ENCODE measurements at places on chromosomes 6 and 20.

GRCh38 chr6:121403964-121404363 lies 31.5 kb upstream of the GJA1 start:
- no peak for DNase-seq

GRCh38 chr6:143009851-143010250 lies 50.8 kb upstream of the AIG1 start:
- no peak for DNase-seq

GRCh38 chr6:149903938-149904611 lies 6.2 kb upstream of the RAET1E start:
- DNase-seq: no peak

DNA sequence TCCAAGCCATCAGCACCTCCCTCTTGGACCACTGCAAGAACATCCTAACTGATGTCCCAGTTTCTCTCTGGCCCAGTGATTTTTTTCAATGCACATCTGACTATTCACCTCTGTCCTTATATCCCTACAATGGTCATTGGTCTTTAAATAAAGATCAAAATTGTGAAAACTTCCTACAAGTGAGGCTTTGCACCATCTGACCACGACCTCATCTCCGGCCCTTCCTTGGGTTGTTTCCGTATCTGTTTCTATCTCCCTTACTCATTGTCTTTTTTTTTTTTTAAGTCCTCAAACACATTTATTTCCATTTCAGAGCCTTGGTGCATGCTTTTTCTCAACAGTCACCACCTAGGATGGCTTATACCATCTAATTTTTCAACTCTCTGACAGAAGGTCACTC lies 88.1 kb downstream of the IPCEF1 start:
- no peak for DNase-seq

DNA sequence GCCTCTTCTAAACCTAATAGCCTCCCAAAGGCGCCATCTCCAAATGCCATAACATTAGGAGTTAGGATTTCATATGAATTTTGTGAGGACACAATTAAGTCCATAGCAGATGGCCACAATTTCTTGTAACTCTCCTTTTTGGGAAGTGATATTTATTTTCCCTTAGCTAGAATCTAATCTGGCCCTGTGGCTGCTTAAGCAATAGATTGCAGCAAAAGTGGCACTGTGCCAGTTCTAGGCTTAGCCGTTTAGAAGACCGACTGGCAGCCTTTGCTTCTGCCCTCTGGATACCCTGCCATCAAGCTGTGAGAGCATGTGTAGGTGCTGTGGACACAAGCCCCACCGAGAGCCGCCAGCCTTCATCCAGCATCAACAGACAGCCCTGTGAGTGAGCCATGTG lies 15.9 kb upstream of the ADGB start:
- DNase-seq: no peak

DNA sequence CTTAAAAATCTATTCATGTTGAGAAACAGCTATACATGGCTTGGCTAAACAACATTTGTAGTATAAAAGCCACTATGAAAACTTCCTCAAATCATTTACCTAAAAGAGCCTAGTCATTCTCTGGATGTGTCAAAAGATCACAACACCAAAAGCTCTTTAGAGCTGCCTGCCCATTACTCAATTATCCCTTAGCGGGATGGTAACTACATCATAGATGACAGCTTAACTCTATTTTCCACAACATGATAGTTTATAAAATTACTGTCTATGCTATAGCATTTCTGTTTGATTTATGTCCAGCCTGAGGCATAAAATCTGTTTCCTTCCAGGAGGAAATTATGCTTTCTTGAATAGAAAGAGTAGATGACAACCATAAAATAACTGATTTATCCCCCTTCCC lies 777.6 kb upstream of the HS3ST5 start:
- no peak for DNase-seq

GRCh38 chr6:77587963-77588362 lies 64.9 kb upstream of the MEI4 start:
- no peak for DNase-seq

DNA sequence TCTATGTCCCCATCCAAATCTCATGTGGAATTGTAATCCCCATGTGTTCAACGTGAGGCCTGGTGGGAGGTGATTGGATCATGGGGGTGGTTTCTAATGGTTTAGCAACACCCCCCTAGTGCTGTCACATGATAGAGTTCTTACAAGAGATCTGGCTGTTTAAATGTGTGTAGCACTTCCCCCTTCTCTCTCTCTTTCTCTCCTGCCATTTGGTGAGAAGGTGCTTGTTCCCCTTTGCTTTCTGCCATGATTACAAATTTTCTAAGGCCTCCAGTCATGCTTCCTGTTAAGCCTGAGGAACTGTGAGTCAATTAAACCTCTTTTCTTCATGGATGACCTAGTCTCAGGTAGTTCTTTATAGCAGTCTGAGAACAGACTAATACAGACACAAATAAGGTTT lies 165.4 kb downstream of the OGFRL1 start:
- DNase-seq: no peak

DNA sequence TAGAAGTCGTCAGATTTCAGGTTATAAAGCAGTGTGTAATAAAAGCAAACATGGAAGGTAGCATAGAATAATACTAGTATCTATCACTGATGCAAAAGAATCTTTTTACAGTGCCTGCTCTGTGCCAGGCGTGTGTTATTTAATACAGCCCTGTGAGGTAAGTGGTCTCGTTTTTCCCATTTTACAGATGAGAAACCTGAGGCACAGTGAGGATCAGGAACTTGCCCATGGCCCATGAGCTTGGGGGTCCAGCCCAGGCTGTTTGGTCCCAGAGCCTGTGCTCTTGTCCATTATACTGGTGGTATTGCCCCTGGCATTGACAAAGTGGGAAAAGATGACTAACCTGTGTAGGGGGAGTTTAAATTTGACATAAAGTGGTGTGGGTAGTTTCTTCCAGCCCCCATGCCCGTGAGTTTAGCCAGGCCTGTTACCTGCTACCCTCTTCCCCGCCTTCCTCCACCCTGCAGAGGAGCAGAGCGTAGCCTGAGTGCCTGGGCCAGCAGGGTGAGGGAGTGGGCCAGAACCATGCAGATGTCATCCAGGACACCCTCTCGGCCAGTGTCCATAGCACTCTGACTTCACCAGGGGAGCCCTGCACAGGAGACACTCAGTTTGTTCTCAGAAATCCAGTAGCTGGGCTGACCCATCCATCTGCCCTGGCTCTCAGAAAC lies 16.6 kb downstream of the WRNIP1 start:
- DNase-seq: no peak

DNA sequence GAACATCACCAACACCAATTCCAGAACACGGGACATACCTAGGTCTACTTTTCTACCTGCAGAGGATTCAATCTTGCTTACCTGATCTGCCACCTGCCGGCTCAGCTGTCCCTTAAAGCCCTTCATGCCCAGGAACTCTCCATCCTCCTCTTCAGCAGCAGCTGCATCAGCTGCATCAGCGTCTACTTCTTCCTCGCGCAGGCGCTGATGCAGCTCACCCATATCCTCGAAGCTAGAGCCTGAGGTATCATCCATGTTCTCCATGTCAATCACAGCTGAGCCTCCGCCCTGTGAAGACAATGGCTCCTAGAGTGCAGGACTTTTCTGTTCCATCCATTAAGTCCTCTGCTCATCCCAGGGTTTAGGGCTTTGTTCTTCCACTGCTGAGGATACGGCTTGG lies 918 bp downstream of the YIPF3 start:
- no peak for DNase-seq

GRCh38 chr20:4068708-4069107 lies 53.4 kb upstream of the RNF24 start:
- no peak for DNase-seq

GRCh38 chr6:112279031-112279935 lies 24.9 kb upstream of the LAMA4 start:
- DNase-seq: no peak

DNA sequence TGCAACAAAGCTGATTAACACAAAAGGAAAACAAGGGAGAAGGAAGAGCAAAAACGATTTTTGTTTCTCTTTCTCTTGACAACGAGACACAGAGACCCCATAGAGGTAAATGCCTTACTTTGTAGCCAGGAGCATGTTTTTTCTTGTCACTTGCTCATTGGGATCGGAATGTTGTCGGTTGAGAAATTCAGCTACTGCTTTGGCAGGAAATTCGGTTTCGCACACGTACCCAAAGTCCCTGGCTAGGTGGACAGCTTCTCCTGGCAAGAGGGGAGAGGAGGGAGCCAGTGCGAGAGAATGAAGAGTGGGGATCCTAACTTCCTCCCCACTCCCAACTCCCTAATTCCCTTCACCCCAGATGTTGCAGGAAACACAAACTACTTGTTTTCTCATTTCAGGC lies 14.5 kb downstream of the TFAP2A start:
- DNase-seq: no peak

DNA sequence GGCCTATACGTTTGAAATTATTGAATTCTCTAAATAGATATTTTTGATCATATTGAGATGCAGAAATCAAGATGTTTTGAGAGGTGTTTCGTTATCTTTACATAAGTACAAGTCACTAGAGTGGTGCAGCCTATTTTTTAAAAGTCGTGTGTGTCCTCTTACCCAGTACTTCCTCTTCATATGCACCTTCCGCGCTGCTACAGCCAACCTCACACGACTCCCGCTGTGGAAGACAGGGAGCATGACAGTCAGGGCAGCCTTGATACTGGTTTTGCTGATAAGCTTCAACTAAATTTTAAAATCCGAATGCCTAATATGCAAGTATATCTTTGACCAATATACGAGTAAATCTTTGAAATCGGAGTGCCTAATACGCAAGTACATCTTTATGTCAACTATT lies 16.3 kb downstream of the ROS1 start:
- no peak for DNase-seq

DNA sequence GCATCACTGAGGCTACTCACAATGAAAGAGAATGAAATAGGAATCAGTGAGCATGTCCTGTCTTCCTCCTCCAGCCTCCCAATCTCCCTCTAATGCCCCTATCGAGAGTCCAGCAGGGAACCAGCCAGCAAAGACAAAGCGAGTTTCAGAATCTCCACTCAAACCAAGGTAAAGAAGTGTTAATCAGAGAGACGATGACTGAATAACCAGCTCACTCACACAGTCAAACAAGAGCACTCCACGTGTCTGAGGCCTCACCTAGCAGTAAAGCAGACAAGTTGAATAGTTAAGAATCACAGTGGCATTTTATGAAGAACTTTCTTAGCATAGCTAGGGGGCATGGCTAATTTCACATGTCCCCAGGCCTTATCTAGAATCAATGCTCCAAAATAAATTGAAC lies 3.3 kb upstream of the TREM1 start:
- no peak for DNase-seq

DNA sequence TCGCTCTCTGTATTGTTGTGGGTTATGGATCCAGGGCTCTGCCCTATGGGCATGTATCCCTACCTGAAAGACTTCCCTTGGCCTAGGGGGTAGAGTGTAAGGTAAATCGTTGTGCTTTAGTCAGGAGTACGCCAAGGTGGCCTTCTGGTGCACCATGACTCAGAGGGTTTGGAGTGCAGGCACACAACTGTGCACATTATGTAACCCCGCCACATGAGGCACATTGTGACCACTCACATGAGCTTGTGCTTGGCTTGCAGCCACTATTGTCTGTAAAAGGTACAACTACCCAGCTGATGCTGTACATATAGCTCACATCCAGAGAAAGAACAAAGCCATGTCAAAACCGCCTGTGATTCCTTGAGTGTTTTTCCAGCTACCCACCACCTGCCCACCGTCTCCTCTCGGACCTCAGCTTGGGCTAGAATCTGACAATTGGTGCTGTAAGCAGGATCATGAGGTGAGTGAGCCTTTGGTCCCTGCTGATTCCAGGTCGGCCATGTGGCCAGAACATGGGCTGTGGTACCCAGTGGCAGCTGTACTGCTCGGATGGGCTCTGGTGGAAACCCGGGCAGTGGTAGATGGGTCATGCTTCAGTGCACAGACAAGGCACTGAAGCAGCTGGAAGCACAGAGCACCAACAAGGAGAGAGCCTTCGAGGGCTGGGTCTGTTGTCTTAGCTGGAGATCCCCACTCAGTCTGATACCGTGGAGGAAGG lies 33.8 kb downstream of the HDDC2 start:
- DNase-seq: no peak

DNA sequence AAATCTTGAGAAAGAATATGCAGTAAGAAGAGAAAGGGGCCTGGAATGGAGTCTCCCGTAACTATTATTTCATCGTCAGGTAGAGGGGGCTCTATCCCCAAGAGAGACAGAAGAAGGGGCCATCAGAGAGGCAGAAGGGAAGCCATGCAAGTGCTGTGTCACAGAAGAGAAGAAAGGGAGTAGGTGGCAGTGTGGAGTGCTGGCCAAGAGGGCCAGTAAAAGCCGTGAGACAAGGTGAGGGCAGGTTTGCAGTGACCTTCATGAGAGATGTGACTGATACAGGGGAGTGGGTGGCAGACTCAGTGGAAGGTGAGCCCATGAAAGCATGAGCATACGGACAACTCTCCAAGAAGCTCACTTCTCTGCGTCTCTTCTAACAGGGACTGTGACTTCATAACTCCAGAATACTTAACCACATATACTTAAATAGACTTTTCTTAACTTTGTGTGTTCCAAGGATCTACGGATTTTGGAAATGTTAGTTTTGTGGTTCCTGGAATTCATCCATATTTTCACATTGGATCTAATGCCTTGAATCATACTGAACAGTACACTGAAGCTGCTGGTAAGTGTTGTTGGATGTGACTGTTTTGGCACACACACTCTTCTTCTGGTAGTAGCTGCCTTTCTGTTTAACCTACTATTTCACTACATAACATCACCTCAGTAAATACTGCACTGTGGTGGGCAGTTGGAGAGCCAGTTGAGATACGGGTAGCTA lies 15.6 kb downstream of the PM20D2 start:
- no peak for DNase-seq

DNA sequence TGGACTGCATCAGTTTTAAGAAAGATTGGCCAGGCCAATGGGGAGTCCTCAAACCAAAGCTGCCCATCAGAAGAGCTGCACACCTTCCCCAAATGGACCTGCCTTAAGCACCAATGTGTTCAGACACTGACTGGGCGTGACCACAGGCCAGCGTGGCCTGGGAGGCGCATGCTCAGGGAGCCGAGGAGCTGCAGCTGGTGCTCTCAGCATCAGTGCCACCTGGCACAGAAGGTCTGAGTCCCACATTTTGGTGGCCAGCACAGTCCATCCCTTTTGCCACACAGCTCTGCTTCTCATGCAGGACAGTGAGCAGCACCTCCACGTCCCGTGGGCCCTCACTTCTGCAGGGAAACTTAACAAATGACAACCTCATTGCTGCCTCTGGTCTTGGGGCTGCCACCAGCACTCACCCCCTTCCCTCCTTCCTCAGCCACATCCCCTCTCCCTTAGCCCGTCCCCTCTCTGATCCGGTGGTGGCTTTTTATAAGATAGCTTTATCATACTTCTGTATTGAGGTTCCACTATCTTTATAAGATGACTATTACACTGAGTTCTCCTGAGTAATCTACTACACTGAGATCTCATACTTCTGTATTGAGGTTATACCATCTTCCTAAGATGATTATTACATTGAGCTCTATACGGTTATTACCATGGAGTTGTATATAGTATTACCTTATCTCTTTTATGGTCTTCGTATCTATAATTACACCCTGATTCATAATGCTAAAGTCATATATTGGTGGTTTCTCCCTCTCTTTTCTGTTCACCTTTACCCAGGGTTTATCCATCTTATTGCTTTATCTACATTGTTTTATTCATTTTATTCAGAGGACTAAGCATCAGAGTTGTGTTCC lies 109.1 kb downstream of the TOX2 start:
- DNase-seq: no peak
